ENCODE measurements at places on chromosomes 12 and 14.
A peak's percentile ranks its signal among the peaks of the same experiment; 100 is the strongest.

- DNase-seq = peak; percentile 68
Observed at GRCh38 chr12:65822732-65823512, 1.4 kb upstream of the HMGA2 start.

DNA sequence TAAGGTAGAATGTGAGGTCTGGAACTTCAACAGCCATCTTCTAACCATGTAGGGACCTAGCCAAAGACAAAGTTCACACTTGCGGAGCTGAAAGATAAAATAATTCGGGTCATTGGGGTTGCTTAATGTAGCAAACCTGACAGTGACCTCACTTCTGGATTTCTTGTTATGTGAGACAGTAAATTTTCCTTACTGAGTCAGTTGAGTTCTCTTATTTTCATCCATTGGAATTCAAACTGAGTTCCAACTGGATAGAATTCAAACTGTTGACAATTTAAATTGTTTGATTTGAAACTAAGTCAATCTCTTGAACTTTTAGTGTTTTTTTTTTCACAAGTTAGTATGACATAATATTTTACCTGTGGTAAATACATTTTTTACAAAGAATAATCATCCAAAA lies 406.5 kb downstream of the ADAMTS20 start:
- DNase-seq = no peak

GRCh38 chr12:119157978-119158377 lies 20.8 kb upstream of the HSPB8 start:
- DNase-seq = peak; percentile 76

DNA sequence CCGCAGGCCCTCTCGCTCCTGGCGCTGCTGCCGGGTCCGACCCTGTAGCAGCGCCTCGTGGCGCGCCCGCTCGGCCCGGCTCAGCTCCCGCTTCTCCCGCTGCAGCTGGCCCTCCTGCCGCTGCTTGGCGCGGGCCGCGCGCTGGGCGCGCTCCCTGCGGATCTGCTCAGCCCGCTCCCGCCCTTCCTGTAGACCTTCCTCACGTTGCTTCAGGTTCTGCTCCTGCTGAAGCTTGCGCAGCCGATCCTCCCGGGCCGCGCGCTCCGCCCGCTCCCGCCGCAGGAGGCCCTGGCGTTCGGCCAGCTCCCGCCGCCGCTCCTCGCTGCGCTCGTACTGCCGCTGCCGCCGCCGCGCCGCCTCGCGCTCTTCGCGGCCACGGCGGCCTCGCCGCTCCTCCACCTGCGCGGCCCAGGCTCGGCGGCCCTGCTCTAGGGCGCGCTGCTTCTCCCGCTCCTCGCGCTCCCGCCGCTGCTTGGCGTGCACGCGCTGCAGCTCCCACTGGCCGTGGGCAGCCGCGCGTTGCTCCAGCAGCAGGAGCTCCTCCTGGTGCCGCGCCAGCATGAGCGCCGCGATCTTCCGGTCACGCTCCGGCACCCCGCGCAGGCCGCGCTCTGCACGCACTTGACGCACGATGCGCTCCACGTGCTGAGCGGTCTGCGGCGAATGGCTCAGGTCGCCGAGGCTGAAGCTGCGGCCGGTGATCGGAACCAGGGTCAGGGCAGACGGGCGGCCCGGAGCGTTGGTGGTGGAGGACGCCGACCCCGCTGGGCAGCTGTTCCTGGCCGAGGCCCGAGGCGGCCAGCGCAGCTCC lies 2.4 kb downstream of the CCDC177 start:
- no peak for DNase-seq

DNA sequence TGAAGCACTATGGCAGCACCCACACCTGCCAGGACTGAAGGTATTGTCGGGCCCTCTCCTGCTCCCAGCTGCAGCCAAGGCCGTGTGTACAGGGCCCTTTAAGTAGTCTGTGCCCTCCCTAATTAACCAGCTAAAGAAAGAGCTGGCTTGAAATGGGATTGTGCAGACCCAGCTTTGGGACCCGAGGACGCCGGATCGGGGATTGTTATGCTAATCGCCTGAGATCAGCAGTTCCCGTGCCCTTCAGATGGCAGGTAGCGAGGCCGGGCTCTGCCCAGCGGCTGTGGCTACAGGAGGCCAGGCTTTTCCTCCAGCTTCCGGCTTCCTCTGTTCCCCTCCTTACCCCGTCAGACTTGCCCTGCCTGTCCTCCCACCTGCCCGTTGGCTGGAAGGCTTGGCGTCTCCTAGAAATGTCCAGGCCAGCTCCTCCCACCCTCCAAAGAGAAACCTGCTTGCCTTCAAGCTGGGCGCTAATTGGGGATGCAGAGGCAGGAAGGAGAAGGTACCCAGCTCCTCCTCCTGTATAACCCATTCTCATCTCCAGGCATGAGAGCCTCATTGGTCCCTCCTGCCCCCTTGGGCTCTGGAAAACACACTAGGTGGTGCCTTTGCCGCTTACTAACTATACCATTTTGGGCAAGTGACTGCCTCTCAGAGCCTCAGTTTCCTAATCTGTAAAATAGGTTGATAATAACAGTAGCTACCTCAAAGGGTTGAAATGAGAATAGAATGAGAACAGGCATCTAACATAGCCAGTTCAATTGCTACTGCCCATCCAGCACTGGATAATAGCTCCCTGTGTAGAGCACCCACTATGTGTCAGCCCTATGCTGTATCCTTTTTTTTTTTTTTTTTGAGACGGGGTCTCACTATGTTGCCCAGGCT lies 25.8 kb upstream of the MSI1 start:
- DNase-seq = peak; percentile 23

DNA sequence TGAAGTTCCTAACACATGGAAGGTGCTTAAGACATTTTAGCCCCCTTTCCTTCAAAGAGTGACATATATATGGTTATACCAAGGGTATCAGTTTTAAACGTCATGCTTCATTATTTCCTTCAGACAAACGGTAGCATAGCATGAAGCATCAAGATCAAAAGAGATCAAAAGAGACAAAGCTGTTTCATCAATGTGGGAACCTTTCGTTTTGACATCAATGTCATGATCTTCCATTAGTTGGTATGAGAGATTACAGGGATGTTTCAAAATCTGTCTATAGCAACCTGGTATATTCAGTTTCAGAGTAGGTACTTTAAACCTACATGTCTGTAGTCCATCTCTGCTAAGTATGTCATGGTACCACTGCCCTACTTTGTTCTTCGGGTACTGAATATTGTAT lies 28.3 kb downstream of the PUS7L start:
- DNase-seq = no peak

DNA sequence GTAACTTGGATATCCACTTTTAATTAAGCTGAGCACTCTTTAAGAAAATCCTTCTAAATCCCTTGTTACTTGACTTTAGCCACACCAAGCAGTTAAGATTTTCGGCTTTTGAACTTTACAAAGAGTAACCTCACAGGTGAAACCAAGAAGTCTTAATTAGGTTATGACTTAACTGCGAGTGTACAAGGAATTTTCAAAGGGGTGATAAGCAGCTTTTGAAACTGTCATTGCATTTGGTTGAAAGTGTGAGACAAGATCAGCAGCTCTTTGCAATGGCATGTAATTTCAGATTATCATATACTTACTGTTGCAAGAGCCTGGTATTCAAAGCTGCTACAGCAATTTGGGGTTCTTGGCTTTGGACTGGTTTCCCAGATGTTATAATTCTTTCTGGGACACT lies 137.5 kb downstream of the TMEM117 start:
- DNase-seq = no peak

GRCh38 chr12:76299536-76300296 lies 48.5 kb downstream of the BBS10 start:
- no peak for DNase-seq

DNA sequence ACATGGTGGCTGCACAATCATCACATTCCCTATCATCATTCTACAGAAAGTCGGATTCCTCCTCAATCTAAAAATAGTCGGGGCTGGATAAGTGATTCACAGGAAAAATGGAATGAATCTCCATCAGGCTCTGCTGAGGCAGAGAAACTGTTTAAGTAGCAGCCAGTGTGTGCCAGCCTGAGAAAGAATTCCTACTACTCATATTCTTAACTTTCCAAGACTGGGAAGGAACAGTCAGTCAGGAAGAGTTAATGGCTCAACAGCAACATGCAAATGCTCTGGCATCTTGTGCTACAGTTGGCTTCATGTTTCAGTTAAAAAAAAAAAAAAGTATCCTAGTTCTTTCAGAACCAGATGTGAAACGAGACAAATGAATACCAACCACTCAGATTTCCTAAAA lies 187.0 kb downstream of the GRIP1 start:
- no peak for DNase-seq

Measured in brain (organoid and tissue), 16 donors.